ENCODE measurements at places on chromosomes 2 and 18. TPM values are rescaled to one million over a fixed set of nuclear protein-coding genes. Genes with fewer than 3 reads are reported as not detected.
A peak's percentile ranks its signal among the peaks of the same experiment; 100 is the strongest.

DNA sequence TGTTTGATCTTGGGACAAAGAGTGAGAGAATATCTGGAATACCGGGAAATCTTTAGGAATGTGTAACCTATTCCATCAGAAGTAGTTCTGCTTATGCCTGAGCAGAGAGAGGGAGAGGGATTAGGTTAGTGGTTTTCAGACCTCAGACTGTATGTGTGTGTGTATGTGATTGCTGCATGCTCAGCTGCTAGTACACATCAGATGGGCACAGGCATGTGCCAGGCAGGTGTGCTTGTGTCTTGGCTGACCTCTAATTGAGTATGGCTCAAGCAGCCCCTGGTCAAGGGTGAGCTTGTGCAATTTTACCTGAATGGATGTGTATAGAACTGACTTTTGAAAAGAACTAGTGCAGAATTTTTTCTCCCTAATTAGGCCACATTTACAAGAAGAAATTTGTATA, 91.2 kb downstream of the INSIG2 start:
- no peak overlapping the region for H3K27ac ChIP-seq
- no peaks in the 10 kb centered on the region for H3K27me3 ChIP-seq
- H3K36me3 ChIP-seq, result no peaks in the 10 kb centered on the region
- no peaks in the 10 kb centered on the region for H3K4me1 ChIP-seq

DNA sequence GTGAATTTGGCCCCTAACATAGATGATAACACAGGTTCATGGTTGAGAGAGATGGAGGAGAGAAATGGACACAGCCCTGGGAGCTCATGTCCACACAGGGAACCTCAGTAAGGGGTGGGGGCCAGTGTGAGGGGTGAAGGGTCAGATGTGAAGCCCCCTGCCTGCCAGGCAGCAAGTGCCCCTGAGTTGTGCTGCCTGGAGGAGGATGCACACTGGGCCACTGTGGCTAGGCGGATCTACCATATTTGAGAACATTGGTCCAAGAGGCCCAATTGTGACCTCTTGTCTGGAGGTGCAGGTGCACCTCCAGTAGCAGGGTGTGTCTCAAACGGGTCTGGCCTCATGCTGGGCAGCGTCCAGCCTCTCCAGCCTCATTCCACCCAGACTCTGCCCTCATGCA, 99.6 kb upstream of the SNTG2 start:
- H3K36me3 ChIP-seq, result no peaks in the 10 kb centered on the region
- H3K4me3 ChIP-seq, result no peak overlapping the region
- no peaks in the 10 kb centered on the region for H3K4me1 ChIP-seq
- no peak overlapping the region for H3K27ac ChIP-seq
- H3K27me3 ChIP-seq, result no peaks in the 10 kb centered on the region

DNA sequence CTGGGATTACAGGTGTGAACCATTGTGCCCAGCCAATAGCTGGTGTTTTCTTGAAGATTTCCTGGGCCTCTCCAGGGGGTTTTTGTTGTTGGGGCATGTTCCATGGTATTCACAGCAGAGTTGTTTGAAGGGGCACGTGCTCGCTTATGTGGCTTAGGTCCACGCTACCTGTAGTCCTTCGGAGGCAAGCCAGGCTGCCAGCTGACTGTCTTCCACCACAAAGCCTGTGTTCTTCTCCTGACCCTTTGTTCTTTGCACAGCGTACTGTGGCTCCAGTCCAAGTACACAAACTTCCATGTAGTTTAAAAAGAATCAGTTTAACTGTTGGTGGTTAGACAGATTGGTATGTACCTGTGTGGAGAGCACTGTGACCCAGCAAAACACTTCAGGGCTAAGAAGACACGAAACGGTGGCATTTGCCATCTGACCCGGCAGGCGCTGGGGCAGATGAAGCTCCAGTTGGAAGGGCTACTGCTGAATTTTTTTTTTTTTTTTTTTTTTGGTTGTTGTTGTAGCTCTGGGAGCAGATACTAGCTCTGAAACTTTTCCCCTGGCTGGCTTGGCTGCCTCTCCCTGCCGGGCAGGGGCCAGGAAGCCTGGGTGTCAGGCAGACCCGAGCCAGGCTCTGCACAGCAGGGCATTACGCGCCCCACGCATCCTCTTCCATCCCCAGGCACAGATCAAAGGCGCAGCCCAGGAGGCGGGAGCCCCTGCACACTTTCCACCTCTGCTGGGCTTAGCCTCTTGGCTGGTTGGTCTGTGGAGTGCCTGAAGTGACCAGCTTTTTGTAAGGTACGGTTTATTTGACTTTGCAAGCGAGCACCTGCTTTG, 5.7 kb downstream of the GREB1 start:
- H3K36me3 ChIP-seq, result no peaks in the 10 kb centered on the region
- DNase-seq, result no peak
- peaks cover 3% of the 10 kb centered on the region for H3K27me3 ChIP-seq
- no peak overlapping the region for H3K27ac ChIP-seq
- no peak overlapping the region for H3K4me3 ChIP-seq

GRCh38 chr2:113920996-113921395, 31.1 kb downstream of the ACTR3 start:
- DNase-seq, result no peak
- H3K36me3 ChIP-seq, result no peaks in the 10 kb centered on the region
- H3K27me3 ChIP-seq, result no peaks in the 10 kb centered on the region
- H3K4me3 ChIP-seq, result no peak overlapping the region

- H3K36me3 ChIP-seq, result no peaks in the 10 kb centered on the region
- no peak within 1 kb of the TSS for H3K4me3 ChIP-seq
- H3K27ac ChIP-seq, result no peak within 1 kb of the TSS
- no peak for DNase-seq
- H3K4me1 ChIP-seq, result no peaks in the 10 kb centered on the region
Observed at GRCh38 chr2:95025406-95026319, at the start of gene MAL. TSS of gene MAL (plus strand) at chr2:95025708. CDS start at chr2:95025793, 85 bp downstream.

GRCh38 chr2:163604941-163605555, 130.8 kb downstream of the FIGN start:
- H3K36me3 ChIP-seq, result peaks cover 2% of the 10 kb centered on the region
- DNase-seq, result no peak
- no peaks in the 10 kb centered on the region for H3K27me3 ChIP-seq
- no peak overlapping the region for H3K27ac ChIP-seq
- no peak overlapping the region for H3K4me3 ChIP-seq

GRCh38 chr2:156472686-156473085, 36.5 kb downstream of the GPD2 start:
- H3K27ac ChIP-seq, result no peak overlapping the region
- H3K36me3 ChIP-seq, result no peaks in the 10 kb centered on the region
- peaks cover 5% of the 10 kb centered on the region for H3K4me1 ChIP-seq
- H3K27me3 ChIP-seq, result no peaks in the 10 kb centered on the region
- H3K4me3 ChIP-seq, result no peak overlapping the region

DNA sequence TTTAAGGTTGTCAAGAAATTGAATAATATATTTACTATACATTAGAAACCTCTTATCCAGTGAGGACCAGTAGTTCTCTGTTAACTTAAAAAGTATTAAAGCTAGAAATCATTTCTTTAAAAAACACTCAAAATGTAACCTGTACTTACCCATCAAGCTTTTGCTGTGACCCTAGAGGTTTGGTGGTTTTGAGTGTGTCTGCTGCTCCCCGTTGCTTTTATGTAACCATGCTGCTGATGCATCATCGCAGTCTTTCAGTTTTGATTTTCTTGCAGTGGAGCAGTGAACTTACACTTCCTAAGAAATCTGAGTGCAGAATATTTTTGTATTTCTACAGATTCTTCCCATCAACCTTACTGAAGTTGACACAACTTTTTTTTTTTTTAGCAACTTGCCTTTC, 34.2 kb downstream of the MRPS9 start:
- no peak for DNase-seq
- H3K4me3 ChIP-seq, result no peak overlapping the region
- H3K4me1 ChIP-seq, result no peaks in the 10 kb centered on the region
- no peak overlapping the region for H3K27ac ChIP-seq

Gene STPG4
- 0.75 TPM for total RNA-seq

Gene SCYGR4
- total RNA-seq, result not detected

Gene CIAO1
- total RNA-seq, result 57.1 TPM

Gene CAPN14
- total RNA-seq, result 0.21 TPM

- no peak overlapping the region for H3K4me3 ChIP-seq
- no peaks in the 10 kb centered on the region for H3K4me1 ChIP-seq
- H3K27me3 ChIP-seq, result no peaks in the 10 kb centered on the region
- H3K27ac ChIP-seq, result no peak overlapping the region
- no peak for DNase-seq
Observed at GRCh38 chr2:228819701-228820100, 451.4 kb downstream of the PID1 start.

GRCh38 chr2:235908826-235909225, 259.4 kb downstream of the GBX2 start:
- no peaks in the 10 kb centered on the region for H3K27me3 ChIP-seq
- no peak for DNase-seq
- no peak overlapping the region for H3K4me3 ChIP-seq
- no peaks in the 10 kb centered on the region for H3K4me1 ChIP-seq

Gene MREG
- 2.5 TPM for total RNA-seq

GRCh38 chr2:121095257-121096080, 189.5 kb downstream of the TFCP2L1 start:
- no peak overlapping the region for H3K4me3 ChIP-seq
- peak; percentile 81 for DNase-seq

DNA sequence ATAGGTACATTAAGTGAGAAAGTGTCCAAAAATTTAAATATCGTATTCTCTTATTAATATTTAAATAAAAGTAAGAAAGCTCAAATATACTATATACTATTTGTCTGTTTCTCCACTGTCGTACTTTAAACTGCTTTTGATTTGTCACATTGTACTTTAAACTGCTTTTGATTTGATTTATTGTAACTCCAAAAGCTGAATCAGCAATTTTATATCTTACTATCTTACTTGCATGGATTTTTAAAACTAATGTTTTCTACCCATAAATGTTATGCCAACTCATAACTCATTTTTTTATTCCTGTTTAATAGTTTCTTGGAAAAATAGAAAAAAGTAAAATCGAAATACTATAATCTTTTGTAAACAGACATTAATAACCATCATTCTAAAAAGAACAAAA, 1128.2 kb upstream of the ACVR2A start:
- H3K4me1 ChIP-seq, result no peaks in the 10 kb centered on the region
- H3K27me3 ChIP-seq, result no peaks in the 10 kb centered on the region
- H3K27ac ChIP-seq, result no peak overlapping the region
- no peak for DNase-seq
- no peak overlapping the region for H3K4me3 ChIP-seq

Gene AMER3
- not detected for total RNA-seq

DNA sequence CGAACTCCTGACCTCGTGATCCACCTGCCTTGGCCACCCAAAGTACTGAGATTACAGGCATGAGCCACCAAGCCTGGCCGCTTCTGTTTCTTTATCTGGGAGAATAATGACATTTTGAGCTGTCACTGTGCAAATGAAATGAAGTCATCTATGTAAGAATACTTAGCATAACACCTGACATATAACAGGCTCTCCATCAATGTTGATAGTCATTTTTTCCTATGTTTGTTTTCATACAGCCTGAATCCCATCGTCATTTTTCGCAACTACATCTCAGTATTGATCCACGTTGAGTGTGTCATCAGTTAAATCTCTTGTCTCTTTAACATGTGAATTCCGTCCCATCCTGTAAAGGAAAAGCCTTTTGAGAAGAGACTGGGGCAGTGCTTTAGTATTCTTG, 6.4 kb upstream of the CAPN14 start:
- H3K27ac ChIP-seq, result no peak overlapping the region
- H3K36me3 ChIP-seq, result no peaks in the 10 kb centered on the region
- H3K4me3 ChIP-seq, result no peak overlapping the region
- H3K27me3 ChIP-seq, result no peaks in the 10 kb centered on the region
- no peak for DNase-seq

DNA sequence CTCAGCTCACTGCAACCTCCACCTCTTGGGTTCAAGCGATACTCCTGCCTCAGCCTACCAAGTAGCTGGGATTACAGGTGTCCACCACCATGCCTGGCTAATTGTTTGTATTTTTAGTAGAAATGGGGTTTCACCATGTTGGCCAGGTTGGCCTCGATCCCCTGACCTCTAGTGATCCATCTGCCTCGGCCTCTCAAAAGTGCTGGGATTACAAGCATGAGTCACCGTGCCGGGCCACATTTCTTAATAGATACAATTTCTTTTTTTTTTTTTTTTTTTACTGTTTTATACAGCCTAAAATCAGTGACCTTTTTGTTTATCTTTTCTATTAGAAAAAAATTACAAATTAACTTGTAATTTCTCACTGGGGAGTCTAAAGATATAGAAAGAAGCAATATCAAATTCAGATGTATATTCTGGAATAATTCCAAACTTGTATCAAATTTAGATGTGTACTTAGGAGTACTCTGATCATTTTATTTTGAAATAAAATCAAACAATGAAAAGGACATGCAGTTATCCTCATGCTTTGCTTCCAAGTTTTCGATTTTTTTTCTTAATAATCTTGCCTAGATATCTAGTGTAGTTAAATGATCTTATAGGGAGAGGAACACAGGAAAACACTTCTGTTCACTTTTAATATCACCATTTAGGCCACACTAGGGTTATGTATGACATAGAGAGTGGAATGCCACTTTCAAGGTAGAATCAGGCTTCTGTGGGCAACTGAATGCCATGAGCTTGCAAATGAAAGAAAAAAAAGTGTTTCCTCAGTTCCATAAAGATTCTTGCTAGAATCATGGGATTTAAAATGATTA, 1089.3 kb downstream of the SUCLG1 start:
- no peaks in the 10 kb centered on the region for H3K27me3 ChIP-seq
- H3K4me1 ChIP-seq, result no peaks in the 10 kb centered on the region
- H3K27ac ChIP-seq, result no peak overlapping the region
- no peak for DNase-seq
- no peak overlapping the region for H3K4me3 ChIP-seq
- H3K36me3 ChIP-seq, result no peaks in the 10 kb centered on the region

Gene AFF3
- 10.6 TPM for total RNA-seq

DNA sequence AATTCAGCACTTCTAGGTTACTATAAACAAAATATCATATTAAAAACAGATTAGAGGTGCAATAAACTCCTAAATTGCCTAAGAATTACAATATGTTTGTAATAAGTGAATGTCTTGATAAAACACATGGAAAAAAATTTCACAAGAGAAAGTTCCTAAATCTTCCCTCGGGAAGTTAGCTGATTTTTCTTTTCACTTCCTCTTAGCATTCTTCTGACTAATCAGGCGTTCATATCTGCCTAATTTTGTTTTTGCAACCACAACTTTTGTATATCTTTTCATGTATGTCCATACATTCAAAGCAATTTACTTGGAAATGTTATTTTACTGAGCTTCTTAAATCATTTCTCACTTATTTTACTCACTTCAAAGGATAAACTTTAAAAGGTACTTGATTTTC, 88.5 kb downstream of the RTTN start:
- H3K4me1 ChIP-seq, result no peaks in the 10 kb centered on the region
- H3K36me3 ChIP-seq, result no peaks in the 10 kb centered on the region
- no peak overlapping the region for H3K27ac ChIP-seq
- H3K27me3 ChIP-seq, result no peaks in the 10 kb centered on the region
- H3K4me3 ChIP-seq, result no peak overlapping the region

Gene CHRNG
- not detected for total RNA-seq

Gene C2orf80
- total RNA-seq, result not detected

Gene MMADHC
- 67.3 TPM for total RNA-seq

- peak overlapping the region; percentile 82 for H3K27ac ChIP-seq
- DNase-seq, result no peak
- no peak overlapping the region for H3K4me3 ChIP-seq
- H3K4me1 ChIP-seq, result peaks cover 16% of the 10 kb centered on the region
- no peaks in the 10 kb centered on the region for H3K27me3 ChIP-seq
Observed at GRCh38 chr2:101745711-101746694, 48.5 kb downstream of the MAP4K4 start.

GRCh38 chr18:79275992-79276391, 119.7 kb upstream of the NFATC1 start:
- H3K4me3 ChIP-seq, result no peak overlapping the region
- DNase-seq, result no peak
- peaks cover 2% of the 10 kb centered on the region for H3K36me3 ChIP-seq
- H3K27me3 ChIP-seq, result no peaks in the 10 kb centered on the region

GRCh38 chr2:240259924-240260529, 119.6 kb upstream of the OTOS start:
- H3K36me3 ChIP-seq, result no peaks in the 10 kb centered on the region
- DNase-seq, result peak; percentile 48
- H3K27ac ChIP-seq, result peak overlapping the region; percentile 85
- no peaks in the 10 kb centered on the region for H3K27me3 ChIP-seq
- no peaks in the 10 kb centered on the region for H3K4me1 ChIP-seq
- no peak overlapping the region for H3K4me3 ChIP-seq
